Stimulated activated CD8-positive, alpha-beta memory T cell treated with anti-CD3 and anti-CD28 coated beads, Interleukin-4, amount 100 ng/mL, for 4 hours (primary cell): ENCODE measurements at places on chromosomes 1 and 21.
A peak's percentile ranks its signal among the peaks of the same experiment; 100 is the strongest.

GRCh38 chr21:34031835-34032370 is 41.5 kb upstream of the MRPS6 start:
- no peak for DNase-seq

- no peak for DNase-seq
Observed at GRCh38 chr21:38712071-38712470, 93.7 kb upstream of the ETS2 start.

DNA sequence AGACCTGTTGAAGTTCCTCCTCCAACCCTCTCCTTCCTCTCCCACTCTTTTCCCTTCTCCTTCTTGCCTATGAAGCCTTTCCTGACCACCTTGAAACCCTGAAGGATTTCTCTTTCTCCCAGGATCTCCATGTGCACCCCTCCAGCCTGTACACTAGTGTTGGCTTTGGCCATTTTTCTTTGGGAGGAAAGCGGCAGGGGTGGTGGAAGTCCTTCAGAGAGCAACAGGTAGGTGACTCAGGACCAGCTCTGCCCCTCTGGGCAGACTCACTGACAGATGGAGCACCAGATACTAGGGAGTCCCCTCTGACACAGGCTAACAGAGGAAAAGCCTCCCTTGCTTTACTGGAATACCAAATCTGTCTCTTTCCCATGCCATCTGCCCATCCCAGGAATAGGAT is 4.6 kb downstream of the SLC26A9 start:
- DNase-seq: no peak

GRCh38 chr21:42393443-42393950 is 2.4 kb downstream of the TMPRSS3 start:
- DNase-seq: no peak

DNA sequence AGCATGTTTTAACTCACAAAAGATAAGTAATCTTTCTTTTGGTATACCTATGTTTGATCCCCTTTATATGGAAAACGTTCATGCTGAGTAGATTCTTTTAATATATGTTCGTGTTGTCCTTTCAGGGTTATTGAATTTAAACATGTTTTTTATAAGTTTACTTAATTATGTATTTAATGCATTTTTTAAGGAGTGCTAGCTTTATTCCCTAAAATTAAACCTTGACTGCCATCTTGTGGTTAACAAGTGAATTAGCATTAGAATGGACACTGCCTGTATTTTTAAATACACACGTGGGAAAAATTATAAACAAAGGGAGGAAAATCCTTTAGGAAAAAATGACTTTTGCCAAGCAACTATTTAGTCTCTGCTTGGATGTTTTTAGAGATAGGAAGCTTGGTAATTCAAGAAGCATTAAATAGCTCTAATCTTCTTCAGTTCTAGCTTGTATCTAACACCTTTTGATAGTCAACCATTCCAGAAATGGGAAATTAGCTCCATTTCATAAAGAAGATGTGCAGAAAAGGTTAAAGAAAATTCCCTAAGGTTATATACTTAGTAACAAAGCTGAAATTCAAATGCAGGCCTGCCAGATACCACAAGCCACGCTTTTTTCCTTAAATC is 43.0 kb downstream of the UBE2U start:
- no peak for DNase-seq

DNA sequence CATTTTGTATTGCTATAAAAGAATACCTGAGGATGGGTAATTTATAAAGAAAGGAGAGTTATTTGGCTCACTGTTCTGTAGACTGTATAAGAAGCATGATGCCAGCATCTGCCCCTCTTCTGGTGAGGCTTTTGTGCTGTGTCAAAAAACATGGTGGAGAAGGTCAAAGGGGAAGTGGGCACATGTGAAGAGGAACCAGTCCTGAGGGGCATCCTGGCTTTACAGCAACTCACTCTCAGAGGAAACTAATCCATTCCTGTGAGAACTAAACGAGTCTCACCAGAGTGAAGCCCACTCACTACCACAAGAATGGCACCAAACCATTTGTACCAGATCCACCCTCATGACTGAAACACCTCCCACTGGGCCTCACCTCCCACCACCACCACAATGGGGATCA is 18.8 kb upstream of the SELP start:
- DNase-seq: no peak

GRCh38 chr1:32773018-32773763 is 44.0 kb downstream of the YARS1 start:
- peak; percentile 41 for DNase-seq

GRCh38 chr1:99702221-99702620 is 56.3 kb downstream of the PALMD start:
- no peak for DNase-seq

DNA sequence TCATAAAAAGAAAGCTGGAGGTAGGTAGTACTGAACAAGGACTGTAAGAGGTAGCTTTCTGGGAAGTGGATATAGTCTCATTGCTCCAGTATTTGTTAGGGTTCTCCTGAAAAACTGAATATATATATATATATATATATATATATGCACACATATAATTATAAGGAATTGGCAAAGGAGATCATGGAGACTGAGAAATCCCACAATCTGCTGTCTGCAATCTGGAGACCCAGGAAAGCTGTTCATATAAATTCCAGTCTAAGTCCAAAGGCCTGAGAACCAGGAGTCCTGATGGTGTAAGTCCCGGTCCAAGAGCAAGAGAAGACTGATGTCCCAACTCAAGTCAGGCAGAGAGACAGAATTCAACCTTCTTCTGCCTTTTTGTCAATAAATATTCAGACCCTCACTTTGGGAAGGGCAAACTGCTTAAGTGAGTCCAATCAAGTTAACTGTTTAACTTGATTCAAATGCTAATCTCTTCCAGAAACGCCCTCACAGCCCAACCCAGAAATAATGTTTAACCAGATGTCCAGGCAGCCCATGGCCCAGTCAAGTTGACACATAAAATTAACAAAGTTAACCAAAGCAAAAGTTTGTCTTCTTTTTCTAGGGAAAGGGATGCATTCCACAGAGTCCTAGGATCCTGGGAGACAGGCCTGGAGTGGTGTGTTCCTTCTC is 225.3 kb upstream of the KAZN start:
- no peak for DNase-seq

DNA sequence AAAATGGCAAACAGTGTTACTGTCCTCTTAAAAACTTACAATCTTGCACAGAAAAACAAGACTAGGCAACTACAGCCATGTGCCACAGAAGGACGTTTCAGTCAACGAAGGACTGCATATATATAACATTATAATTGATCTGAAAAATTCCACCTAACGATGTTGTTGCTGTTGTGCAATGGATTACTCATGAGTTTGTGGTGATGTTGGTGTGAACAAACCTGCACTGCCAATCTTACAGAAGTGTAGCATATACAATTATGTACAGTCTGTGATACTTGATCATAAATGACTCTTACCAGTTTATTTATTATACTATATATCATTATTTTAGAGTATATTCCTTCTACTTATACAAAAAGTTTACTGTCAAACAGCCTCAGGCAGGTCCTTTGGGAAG is 6.8 kb upstream of the VAMP4 start:
- DNase-seq: no peak

DNA sequence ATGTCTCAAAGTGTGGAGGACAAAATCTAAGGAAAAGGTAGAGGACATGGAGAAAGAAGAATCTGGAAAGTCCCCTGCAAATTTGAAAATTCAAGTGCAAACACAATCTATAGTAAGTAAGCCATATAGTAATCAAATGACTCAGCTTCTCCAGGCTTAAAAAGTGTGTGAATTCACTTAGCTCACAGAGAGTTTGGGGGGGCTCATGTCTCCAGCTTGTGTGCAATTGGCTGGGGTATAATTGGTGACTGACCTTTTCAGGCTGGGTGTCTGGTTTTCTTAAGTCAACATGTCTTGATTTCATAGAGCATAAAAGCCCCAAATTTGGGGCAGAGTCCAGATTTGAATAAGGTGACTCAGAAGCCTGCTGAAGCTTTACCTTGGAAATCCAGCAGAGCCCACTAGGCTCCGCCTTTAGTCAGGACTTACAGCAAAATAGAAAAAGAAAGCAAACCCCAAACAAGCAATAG is 8.6 kb downstream of the CLDN14 start:
- DNase-seq: no peak
